Caco-2 (cell line): ENCODE measurements at places on chromosomes 13 and 19.

- H3K4me3 ChIP-seq, result no peak overlapping the region
- H3K27me3 ChIP-seq, result no peaks in the 10 kb centered on the region
- no peak overlapping the region for H3K27ac ChIP-seq
- no peaks in the 10 kb centered on the region for H3K36me3 ChIP-seq
- H3K4me1 ChIP-seq, result peaks cover 11% of the 10 kb centered on the region
These were observed 1648.0 kb downstream of the PCDH9 start for GRCh38 chr13:65582160-65582559.

DNA sequence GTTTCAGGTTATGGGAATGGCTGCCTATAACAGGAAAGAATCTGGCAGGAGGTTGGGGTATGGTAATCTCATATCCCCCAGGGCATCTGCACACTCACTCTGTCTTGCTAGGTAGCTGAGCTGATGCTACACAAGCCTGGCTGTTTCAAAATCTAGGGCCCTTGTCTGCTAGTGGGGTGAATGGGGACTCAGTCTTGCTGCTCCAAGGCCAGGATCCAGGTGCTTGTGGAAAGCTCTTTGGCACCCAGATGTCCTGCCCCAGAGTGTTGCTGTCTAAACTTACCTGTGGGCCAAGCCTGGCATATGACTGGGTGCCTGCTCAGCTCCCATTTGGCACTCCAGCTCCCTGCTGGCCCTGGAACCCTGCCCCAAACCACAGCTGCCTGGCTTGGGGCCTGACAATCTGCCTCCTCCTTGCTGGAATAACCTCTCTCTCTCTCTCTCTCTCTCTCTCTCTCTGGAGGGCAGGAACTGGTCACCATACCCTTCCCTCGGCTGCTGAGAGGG, 158.1 kb upstream of the TSC22D1 start:
- H3K27ac ChIP-seq, result peak overlapping the region; percentile 7
- no peak overlapping the region for H3K4me3 ChIP-seq
- H3K27me3 ChIP-seq, result no peaks in the 10 kb centered on the region
- no peaks in the 10 kb centered on the region for H3K36me3 ChIP-seq
- no peak for DNase-seq
- H3K4me1 ChIP-seq, result peaks cover 18% of the 10 kb centered on the region

DNA sequence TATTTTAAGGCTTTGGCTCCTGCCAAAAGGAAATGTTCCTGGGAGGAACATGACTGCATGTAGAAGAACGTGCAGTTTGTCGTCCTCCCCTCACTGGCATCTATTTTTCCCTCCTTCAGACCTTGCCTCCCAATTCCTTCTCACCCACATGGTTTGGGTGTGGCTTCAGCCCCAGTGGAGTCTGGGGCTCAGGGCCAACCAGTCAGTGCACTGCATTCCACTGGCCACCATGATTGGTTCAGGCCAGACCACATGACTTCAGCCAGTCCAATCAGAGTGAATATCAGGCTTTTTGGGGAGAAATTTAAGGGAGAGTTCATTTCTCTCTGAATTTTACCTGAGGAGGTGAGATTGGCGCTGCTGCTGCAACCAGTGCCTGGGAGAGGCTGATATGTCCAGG, 171.6 kb downstream of the ZIC5 start:
- H3K36me3 ChIP-seq, result no peaks in the 10 kb centered on the region
- no peak for DNase-seq
- H3K27me3 ChIP-seq, result no peaks in the 10 kb centered on the region
- no peaks in the 10 kb centered on the region for H3K4me1 ChIP-seq
- H3K4me3 ChIP-seq, result no peak overlapping the region

DNA sequence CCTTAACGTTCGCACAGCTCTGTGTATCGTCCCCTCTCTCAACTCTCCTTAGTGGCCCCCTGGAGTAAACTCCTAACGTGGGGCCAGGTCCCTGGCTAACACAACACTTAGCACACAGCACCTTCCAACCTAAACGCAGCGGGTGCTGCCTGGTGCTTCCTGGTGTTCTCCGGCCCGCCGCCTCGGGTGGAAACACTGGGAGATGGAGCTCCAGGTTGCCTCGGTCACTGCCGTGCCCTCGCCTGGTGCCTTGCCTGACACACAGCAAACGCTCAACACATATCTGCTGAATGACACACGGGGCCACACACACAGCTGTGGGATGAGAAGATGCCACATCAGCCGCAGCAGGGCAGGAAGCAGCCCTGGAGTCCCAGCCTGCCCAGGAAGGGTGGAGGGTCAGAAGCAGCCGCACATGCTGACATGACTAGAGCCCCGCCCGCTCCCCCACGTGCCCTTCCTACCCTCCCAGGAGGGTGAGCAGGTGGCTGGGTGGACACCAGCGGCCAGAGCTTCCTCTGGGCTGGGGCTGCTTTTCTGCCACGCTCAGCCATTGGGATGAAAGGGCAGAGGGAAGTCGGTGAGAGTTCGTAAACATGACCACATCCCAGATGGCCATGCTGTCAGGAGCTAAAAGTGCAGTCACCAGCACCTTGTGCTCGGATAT, 6.6 kb downstream of the PEPD start:
- no peaks in the 10 kb centered on the region for H3K27me3 ChIP-seq
- DNase-seq, result no peak
- H3K27ac ChIP-seq, result no peak overlapping the region
- no peak overlapping the region for H3K4me3 ChIP-seq
- H3K36me3 ChIP-seq, result peaks cover 2% of the 10 kb centered on the region; the same call in 1 of the 2 replicates

GRCh38 chr13:30991922-30992321, 59.5 kb downstream of the TEX26 start:
- no peak overlapping the region for H3K27ac ChIP-seq
- H3K4me3 ChIP-seq, result no peak overlapping the region
- no peaks in the 10 kb centered on the region for H3K4me1 ChIP-seq
- no peak for DNase-seq
- H3K27me3 ChIP-seq, result no peaks in the 10 kb centered on the region; the same call in 1 of the 2 replicates
- no peaks in the 10 kb centered on the region for H3K36me3 ChIP-seq

DNA sequence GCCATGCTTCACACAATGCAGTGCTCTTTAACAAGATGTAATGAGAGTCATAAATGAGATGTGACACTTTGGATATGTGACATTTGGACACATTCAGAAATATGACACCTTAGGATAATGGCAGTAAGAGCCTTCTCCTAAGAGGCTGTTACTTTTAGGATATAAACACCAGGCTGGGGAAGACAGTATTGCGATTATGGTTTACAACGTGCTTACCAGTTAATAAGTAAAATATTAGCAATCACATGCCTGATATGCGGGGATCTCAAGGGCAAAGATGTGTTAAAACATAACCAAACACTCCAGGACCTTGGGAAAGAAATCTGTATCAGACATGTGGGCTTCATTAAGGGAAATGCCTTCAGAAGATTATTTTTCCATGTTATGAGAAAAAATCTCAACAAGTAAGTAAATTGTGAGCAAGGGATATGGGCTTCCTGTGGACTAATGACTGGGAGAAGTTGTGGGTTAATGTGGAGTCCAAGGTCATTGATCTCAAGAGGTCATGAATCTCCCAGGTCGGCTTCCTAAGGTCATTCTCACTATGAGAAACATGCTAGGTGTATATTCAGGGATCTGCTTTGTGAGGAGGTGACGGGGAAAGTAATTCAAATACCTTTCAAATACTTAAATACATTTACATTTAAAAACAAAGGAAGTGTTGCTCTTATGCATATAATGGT, 105.3 kb downstream of the STARD13 start:
- no peak overlapping the region for H3K4me3 ChIP-seq
- H3K36me3 ChIP-seq, result no peaks in the 10 kb centered on the region
- H3K4me1 ChIP-seq, result peaks cover 12% of the 10 kb centered on the region
- no peak overlapping the region for H3K27ac ChIP-seq
- H3K27me3 ChIP-seq, result no peaks in the 10 kb centered on the region

DNA sequence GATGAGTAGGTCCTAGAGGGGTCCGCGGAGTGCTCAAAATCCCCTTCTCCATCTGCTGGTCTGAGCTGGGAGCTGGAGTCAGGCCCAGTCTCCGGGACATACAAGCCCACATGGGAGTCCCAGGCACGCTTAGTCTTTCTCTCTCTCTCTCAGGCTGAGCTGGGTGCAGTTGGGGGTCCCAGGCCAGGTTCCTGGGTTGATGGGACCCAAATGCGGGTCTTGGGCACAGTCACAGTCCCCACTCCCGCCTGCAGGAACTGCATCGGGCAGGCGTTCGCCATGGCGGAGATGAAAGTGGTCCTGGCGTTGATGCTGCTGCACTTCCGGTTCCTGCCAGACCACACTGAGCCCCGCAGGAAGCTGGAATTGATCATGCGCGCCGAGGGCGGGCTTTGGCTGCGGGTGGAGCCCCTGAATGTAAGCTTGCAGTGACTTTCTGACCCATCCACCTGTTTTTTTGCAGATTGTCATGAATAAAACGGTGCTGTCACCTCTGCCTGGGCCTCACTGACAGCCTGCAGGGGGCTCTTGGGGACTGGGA, 23.8 kb downstream of the CYP4F12 start:
- no peaks in the 10 kb centered on the region for H3K36me3 ChIP-seq
- H3K27ac ChIP-seq, result no peak overlapping the region
- no peak overlapping the region for H3K4me3 ChIP-seq
- H3K4me1 ChIP-seq, result no peaks in the 10 kb centered on the region
- no peaks in the 10 kb centered on the region for H3K27me3 ChIP-seq
- DNase-seq, result no peak

DNA sequence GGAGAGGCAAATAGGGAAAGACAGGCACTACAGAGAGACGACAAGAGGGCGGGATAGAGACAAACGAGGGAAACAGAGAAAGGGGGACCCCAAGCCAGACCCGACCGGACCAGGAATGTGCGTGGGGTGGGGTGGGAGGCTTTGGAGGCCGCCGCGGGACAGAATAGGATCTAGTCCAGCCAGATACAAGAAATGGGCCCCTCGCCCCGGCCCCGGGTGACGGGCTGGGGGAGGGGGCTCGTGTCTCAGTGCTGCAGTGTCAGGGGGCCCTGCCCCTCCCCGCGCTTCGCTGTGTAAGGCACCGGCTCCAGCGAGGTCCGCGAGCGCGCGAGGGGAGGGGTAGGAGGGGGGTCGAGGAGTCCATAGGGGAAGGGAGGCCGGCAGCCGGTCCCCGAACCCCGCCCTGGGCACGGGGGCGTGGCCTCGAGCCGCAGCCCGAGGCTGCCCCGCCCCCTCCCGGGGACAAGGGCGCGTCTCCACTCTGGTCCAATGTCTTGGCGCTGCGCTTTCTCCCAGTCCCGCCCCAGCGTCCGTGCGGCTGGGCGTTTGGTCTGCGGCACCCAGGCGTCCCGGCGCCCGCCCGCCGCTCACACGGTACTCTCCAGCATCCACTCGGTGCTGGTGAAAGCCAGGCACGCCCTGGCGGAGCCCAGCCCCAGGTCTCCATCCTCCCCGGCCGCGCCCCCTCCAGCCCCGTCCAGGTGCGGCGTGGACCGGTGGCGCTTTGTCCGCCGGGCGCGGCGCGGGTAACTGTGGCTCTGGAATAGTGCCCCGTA, 11.0 kb downstream of the IFNL1 start:
- peak overlapping the region; percentile 91 for H3K27ac ChIP-seq
- peaks cover 59% of the 10 kb centered on the region for H3K4me1 ChIP-seq
- H3K27me3 ChIP-seq, result no peaks in the 10 kb centered on the region
- peak; percentile 91 for DNase-seq
- H3K36me3 ChIP-seq, result no peaks in the 10 kb centered on the region; the same call in 1 of the 2 replicates
- peak overlapping the region; percentile 65 for H3K4me3 ChIP-seq

DNA sequence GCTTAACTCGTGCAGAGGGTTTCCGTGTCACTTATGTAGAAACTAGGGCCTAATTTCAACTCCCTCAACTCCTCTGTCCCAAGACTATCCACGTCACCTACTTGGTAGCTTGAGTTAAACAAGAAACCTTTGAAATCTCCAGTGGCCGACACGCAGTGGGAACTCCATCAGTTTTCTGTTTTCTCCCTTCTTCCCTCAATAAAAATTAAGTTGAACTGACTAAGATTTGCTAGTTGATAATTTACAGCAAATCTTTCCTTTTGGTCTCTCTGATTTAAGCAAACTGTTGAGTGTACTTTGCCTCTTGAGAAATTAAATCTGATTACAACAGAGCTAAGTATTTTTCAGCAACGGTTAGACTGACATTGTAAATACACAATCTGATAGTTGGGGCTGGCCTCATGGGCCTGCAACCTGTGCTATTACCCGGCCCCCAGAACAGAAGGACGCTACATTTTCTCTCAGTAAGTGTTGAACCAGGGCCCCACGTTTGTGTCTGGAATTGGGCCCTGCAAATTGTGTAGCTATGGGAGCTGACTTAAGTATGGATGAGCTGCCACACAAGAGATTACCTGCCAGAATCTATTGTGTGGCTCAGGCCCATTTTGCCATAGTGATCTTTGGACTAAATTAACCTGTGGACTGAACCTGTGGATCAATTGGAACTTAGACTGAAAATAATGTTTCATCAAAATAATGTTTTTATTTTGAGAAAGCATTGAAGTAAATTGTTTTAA, 708 bp upstream of the ESD start:
- peak overlapping the region; percentile 91 for H3K4me3 ChIP-seq
- H3K4me1 ChIP-seq, result peaks cover 12% of the 10 kb centered on the region
- H3K27ac ChIP-seq, result peak overlapping the region; percentile 94
- peak; percentile 19 for DNase-seq
- no peaks in the 10 kb centered on the region for H3K27me3 ChIP-seq

DNA sequence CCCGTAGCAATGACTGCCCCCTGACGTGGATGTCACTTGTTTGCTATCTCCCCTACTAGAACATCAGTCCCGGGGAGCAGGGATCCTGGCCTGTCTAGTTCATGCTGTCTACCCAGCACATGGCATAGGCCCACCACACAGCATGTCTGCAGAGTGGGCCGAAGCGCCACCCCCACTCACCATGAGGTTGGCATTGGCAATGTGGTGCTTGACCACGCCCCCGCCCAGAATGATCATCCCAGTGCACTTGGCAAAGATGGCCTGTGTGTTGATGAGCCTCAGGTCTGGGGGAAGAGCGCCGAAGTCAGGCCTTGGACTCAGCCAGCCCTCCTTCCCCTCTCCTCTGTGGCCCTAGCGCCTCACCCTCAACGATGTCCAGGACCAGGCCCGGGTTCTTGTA, 4.8 kb downstream of the DHPS start:
- H3K27me3 ChIP-seq, result no peaks in the 10 kb centered on the region
- no peak overlapping the region for H3K4me3 ChIP-seq
- H3K27ac ChIP-seq, result no peak overlapping the region
- H3K4me1 ChIP-seq, result no peaks in the 10 kb centered on the region

- no peaks in the 10 kb centered on the region; the same call in 1 of the 2 replicates for H3K27me3 ChIP-seq
- H3K36me3 ChIP-seq, result no peaks in the 10 kb centered on the region
- H3K27ac ChIP-seq, result no peak within 1 kb of the TSS
- H3K4me3 ChIP-seq, result no peak within 1 kb of the TSS
- DNase-seq, result no peak
These were observed at the start of gene AMER2 for GRCh38 chr13:25171517-25172302. Gene AMER2, minus strand, starts transcription at chr13:25172288. Its CDS starts 669 bp downstream, at chr13:25171619.

GRCh38 chr13:73054712-73055111, 4.1 kb upstream of the KLF5 start:
- no peak overlapping the region for H3K27ac ChIP-seq
- no peaks in the 10 kb centered on the region for H3K36me3 ChIP-seq
- H3K27me3 ChIP-seq, result no peaks in the 10 kb centered on the region
- peaks cover 34% of the 10 kb centered on the region for H3K4me1 ChIP-seq
